ENCODE measurements at places on chromosomes 13 and 19. TPM values are rescaled to one million over a fixed set of nuclear protein-coding genes. Genes with fewer than 3 reads are reported as not detected.

Gene ERICH4
- total RNA-seq = not detected

Gene AKAP8
- total RNA-seq = 17.0 TPM

DNA sequence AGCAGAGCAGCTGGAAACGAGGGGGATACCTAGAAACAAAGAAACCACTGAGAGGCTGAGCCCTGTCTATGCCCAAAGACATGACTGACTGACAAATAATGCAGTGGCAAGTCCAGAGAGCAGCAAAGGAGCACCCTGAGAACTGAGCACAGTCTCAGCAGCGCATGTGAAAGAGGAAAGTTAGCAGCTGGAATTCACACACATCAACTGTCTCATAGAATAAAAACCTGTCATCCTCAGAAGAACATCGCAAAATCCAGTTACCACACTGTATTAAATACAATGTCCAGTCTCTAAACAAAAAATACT lies 24.1 kb upstream of the DLEU7 start:
- no peaks in the 10 kb centered on the region for H3K36me3 ChIP-seq
- H3K4me3 ChIP-seq = no peak overlapping the region
- H3K27ac ChIP-seq = no peak overlapping the region

Gene NEK5
- not detected for total RNA-seq

DNA sequence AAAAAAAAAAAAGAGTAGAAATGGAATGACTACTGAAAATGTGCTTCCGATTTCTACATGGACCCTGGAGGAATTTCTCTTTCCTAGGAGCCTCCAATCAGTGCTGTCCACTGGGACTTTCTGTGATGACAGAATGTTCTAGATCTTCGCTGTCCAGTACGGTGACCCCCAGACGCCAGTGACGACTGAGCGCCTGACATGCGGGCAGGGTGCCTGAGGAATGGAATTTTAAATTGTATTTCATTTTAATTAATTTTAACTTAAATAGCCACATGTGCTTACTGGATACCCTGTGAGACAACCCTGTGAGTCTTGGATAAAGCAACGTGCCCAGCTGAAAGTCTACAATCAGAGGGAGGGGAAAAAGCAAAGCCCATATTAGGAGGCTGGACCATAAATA lies 4.1 kb upstream of the TLE6 start:
- H3K4me1 ChIP-seq = peaks cover 15% of the 10 kb centered on the region
- H3K36me3 ChIP-seq = no peaks in the 10 kb centered on the region
- DNase-seq = peak; percentile 73
- H3K27me3 ChIP-seq = no peaks in the 10 kb centered on the region

DNA sequence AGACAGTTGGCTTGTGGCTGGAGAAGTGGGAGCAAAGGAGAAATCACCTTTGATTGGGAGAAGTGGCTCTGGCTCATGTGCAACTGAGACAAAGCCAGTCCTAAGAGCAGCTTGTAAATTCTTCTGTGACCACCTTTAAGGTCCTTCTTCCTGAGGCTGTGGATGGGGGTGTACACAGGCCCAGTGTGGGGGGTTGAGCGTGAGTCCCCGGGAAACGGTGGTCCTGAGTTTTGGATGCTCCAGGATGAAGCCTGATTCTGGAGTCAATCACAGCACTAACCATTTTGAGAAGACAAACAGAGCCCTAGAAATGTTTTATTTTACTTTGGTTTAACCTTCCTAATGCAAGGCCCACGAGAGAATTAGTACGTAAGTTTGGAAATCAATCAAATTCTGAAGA lies 3.9 kb upstream of the CEBPA start:
- H3K36me3 ChIP-seq = no peaks in the 10 kb centered on the region
- peaks cover 5% of the 10 kb centered on the region for H3K4me1 ChIP-seq
- peaks cover 1% of the 10 kb centered on the region for H3K27me3 ChIP-seq
- H3K27ac ChIP-seq = no peak overlapping the region
- DNase-seq = no peak
- H3K4me3 ChIP-seq = no peak overlapping the region

DNA sequence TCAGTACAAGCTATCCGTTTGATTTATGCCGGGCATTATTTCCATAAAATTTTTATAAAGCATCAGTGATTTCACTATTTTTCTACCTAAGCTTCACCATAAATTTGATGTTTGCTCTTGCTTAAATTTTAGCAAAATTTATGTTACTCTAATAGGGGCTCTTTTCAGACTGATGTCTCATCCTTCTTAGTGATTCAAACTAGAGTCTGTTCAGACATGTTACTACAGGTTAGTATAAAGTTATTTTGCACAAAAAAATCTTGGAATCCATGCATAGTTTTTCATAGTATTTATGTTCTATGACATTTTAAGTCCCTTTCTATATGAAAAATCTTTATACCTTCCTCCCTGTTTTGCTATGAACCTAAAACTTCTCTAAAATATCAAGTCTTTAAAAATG lies 1151.9 kb downstream of the SLITRK5 start:
- no peak overlapping the region for H3K4me3 ChIP-seq
- H3K27me3 ChIP-seq = no peaks in the 10 kb centered on the region
- H3K4me1 ChIP-seq = no peaks in the 10 kb centered on the region

DNA sequence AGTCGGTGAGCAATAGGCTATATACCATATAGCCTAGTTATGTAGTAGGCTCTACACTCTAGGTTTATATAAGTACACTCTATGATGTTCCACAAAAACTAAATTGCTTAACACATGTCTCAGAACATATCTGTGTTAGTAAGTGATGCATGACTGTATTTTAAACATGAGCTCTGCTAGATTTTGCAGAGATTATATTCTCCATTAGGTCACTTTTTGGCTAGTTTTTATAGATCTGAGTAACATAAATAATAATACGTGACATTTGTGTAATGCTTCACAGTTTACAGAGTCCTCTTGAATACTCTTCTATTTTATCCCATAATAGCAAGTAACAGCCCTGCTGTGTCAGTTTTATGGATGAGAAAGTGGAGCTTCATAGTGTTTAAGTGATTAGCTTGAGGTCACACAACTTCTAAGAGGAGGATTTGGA lies 47.8 kb downstream of the NDFIP2 start:
- no peak overlapping the region for H3K27ac ChIP-seq
- H3K4me3 ChIP-seq = no peak overlapping the region
- no peaks in the 10 kb centered on the region for H3K4me1 ChIP-seq
- H3K36me3 ChIP-seq = no peaks in the 10 kb centered on the region
- DNase-seq = no peak

DNA sequence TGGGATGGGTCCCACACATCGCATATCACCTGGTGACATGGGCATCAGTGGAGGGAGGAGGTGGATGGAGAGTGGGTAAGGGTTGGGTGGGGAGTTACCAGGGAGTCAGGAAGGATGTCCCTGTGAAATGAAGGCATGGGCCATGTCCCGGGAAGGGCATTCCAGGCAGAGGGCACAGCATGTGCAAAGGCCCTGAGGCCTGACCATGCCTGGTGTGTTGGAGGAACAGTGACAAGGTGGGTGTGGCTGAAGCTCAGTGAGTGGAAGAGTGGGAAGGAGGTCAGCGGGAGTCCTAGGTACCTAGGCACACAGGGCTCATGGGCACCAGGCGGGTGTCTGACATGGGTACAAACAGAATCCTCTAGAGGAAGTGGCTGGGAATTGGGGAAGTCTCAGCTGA lies 11.0 kb upstream of the COLGALT1 start:
- H3K36me3 ChIP-seq = no peaks in the 10 kb centered on the region
- DNase-seq = no peak
- H3K4me3 ChIP-seq = no peak overlapping the region
- H3K27ac ChIP-seq = no peak overlapping the region
- H3K27me3 ChIP-seq = no peaks in the 10 kb centered on the region
- H3K4me1 ChIP-seq = peaks cover 5% of the 10 kb centered on the region

Gene LHB
- not detected for total RNA-seq

DNA sequence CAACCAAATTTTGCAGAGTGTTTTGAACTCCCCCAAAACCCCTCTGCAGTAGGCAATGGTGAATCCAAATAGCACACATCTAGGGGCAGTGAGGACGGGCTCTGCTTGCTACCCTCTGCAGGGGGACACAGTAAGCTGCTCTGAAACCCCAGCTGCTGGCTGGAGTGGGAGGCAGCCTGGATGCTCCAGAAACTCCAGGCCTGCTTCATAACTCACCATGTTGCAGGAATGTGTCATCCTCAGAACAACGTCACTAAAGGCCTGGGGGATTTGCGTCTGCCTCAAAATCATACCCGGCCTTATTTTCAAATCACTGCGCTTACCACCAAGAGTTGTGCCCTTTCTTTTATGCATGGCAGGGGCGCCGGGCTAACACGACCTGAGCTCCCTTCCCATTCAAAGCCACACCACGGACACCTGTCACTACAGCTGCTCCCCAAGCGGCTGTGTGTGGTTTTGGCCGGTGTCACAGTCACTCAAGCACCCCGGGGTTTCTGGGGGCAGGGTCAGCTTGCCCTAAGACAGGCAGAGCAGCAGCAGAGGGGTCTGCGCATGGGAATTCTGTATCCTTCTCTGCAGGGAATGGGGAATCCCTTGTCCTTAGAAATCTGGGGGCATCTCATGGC lies 93.9 kb downstream of the TSHZ3 start:
- no peaks in the 10 kb centered on the region for H3K4me1 ChIP-seq
- H3K27me3 ChIP-seq = no peaks in the 10 kb centered on the region
- H3K4me3 ChIP-seq = no peak overlapping the region

- H3K27me3 ChIP-seq = no peaks in the 10 kb centered on the region
- H3K36me3 ChIP-seq = no peaks in the 10 kb centered on the region
- H3K27ac ChIP-seq = peak within 1 kb of the TSS; percentile 59
- H3K4me1 ChIP-seq = no peaks in the 10 kb centered on the region
- DNase-seq = peak; percentile 71
These were observed at the start of gene ZNF714 for GRCh38 chr19:21082011-21082975. Gene ZNF714 (plus strand): TSS chr19:21082203. CDS start chr19:21098269, 16,066 bp downstream.

Gene CLDN10
- 0.85 TPM for total RNA-seq

Gene TNFSF9
- total RNA-seq = not detected

Gene ASF1B
- 7.8 TPM for total RNA-seq

DNA sequence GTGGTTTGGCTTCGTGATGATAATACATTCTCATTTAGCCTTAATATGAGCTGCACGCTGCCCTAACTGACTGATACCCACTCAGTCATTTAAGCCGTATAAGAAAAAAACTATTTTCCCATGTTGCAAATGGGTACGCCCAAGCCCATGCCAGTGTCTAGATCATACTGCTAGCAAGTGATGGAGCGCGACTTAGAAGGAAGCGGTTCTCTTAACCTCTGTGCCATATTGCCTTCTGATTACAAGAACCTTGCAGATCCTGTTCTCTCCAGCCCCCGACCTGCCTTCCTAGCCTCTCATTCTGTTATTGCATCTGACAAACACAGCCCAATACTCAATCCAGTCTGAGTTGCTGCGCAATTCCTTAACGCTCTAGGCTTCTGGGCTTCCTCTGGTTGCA lies 603 bp downstream of the GPALPP1 start:
- H3K27ac ChIP-seq = peak overlapping the region; percentile 90
- H3K27me3 ChIP-seq = no peaks in the 10 kb centered on the region
- H3K4me3 ChIP-seq = peak overlapping the region; percentile 88
- H3K4me1 ChIP-seq = peaks cover 6% of the 10 kb centered on the region
- H3K36me3 ChIP-seq = no peaks in the 10 kb centered on the region
- no peak for DNase-seq

- no peaks in the 10 kb centered on the region for H3K4me1 ChIP-seq
- no peak overlapping the region for H3K27ac ChIP-seq
- H3K4me3 ChIP-seq = no peak overlapping the region
- no peak for DNase-seq
These were observed 22.3 kb downstream of the PEPD start for GRCh38 chr19:33499248-33499647.

DNA sequence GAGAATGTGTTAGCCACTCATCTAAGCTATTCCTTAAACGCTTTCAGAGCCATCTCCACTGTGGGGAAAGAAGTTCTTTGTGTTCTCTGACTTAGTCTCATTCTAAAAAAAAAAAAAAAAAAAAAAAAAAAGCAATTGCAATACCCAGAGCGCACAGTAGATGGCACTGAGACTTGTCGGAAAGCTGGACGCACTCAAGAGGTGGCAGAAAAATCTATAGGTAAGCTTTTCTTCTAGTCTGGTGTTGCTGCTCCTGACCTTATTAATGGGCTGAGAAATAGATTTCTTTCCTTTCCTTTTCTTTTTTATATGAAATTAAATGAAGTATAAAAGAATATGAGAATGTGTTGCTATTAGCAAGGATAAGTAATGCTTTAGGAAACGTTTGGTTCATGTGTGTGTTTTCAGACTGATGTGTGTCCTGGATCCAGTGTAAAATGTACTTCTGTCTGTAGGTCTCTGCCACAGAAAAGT lies 4.7 kb upstream of the GJB2 start:
- H3K36me3 ChIP-seq = no peaks in the 10 kb centered on the region
- H3K27me3 ChIP-seq = peaks cover 17% of the 10 kb centered on the region
- no peak for DNase-seq

DNA sequence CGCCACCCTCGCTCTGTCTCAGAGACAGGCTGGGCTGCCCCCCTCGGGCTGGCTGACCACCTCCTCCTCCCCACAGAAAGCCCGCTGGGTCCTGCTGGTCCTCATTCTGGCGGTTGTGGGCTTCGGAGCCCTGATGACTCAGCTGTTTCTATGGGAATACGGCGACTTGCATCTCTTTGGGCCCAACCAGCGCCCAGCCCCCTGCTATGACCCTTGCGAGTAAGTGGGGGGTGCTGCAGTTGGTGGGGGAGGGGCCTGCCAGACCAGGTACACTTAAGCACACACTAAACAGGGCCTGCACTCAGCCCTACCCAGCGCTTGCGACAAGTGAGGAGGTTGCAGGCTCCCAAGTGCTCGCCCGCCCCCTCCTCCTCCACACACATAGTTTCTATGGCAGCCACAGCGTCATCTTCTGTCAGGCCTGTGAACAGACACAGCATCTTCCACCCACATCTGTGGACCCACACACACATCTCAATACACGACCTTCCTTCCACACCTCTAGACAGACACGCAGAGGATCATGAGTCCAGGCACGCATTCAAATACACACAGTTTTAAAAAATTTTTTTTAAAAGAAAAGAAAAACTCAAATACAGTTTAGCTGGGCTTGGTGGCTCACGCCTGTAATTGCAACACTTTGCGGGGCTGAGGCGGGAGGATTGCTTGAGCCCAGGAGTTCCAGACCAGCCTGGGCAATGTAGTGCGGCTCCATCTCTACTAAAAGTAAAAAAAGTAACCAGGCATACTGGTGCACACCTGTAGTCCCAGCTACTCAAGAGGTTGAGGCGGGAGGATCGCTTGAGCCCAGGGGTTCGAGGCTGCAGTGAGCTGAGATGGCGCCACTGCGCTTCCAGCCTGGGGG lies 18.4 kb downstream of the PLD3 start:
- no peak overlapping the region for H3K27ac ChIP-seq
- DNase-seq = no peak
- peaks cover 56% of the 10 kb centered on the region for H3K36me3 ChIP-seq

- H3K27me3 ChIP-seq = no peaks in the 10 kb centered on the region
- DNase-seq = peak; percentile 74
- H3K36me3 ChIP-seq = no peaks in the 10 kb centered on the region
These were observed 3.0 kb downstream of the SIGLEC9 start for GRCh38 chr19:51127755-51128154.

All from ascending aorta (tissue), 2 donors.